Stimulated activated CD8-positive, alpha-beta memory T cell treated with anti-CD3 and anti-CD28 coated beads, Interleukin-4, amount 100 ng/mL, for 1 hour (primary cell): ENCODE measurements at places on chromosomes 16 and 17.

DNA sequence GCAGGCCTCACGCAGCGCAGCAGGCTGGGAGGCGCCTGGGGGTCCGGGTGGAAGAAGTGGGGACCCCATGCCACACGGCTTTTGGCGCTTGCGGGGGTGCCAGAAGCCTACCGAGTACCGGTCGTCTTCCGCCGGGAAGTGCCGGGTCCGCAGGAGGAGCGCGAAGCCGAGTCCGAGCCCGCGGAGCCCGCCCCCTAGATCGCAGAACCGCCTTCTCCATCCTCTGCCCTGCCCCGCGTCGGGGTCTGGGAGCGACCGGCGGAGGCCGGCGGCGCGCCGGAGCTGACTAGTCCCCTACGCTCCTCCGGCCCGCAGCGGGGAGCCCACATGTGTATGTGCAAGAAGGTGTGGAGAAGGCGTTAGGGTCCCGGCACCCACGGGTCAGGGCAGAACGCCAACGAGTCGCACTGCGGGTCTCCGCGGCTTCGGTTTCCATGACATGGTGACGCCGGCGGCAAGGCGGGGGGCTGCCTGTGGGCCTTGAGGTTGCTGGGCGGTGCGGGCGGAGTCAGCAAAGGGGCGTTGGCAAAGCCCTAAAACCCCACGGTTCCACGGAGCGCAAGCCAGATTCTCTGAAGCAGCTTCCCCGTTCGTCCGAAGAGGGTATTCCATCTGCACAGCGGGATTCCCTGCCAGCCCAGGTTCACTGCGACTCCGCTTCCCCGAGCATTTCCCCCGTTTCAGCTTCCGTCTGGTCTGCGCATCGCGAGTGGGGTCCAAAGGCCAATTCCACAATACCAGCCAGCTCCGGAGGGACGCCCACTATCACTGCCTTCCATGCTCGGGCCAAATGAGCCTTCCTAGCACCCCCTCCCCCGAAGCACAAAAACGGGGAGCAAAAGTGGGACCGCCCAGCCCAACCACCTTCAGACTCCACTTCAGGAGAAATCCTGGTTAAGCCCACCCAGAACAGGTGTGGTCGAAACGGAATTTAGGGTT lies 2.3 kb upstream of the LHX1 start:
- DNase-seq: no peak

DNA sequence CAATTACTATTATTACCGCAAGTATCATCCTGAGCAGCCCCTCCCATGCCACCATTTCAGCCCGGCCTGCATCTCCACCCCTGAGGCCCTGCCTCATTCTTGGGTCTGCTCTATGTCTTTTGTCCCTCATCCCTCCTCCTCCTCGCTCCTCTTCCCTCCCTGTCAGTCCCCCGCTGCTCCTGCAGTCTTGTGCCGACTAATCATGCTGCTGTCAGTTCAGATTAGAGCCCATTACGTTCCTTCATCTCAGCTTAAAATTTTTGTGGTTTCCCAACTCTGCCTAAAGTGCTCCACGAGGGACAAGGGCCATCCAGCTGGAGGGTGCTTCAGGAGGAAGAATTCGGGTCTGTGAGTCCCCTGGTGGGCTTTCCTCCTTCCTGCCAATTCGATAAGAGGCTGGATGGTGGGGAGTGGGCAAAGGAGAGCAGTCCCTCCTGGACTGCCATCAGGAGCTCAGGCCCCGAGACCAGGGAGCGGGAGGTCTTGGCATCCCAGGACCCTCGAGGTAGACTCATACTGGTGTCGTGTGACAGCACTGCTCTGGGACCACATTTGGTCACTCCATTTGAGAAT lies 32.9 kb upstream of the GOSR2 start:
- DNase-seq: no peak

DNA sequence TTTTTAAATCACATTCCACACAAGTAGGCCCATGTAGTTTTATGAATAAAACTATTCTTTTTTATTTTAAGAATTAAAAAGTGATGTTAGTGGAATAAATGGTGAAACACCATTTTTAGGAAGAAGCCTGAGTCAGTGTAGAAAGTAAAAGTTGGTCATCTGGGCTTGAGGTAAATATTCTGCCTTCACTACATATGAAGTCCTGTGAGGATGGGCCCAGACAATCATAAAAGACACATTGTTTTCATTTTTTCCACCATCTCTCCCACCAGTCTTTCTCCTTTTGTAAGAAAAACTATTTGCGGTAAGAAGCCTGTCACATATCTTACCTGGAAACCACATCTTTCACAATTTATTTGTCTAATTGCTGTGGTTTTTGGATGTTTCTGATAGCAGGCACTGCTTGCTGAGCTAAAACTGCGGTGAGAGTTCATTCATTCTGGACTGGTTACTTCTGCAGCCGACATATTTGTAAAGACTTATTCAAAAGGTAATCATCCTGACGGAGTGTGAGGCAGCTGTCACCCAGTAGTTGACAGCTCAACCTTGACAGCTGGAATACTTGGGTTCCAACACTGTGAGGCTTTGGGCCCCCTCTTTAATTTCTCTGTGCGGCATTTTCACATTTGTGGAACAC lies 10.6 kb upstream of the RFFL start:
- DNase-seq: no peak

- no peak for DNase-seq
Observed at GRCh38 chr16:14416184-14416583, 213.9 kb downstream of the PARN start.

- no peak for DNase-seq
Observed at GRCh38 chr17:1755252-1755826, 6.5 kb upstream of the SERPINF1 start.

DNA sequence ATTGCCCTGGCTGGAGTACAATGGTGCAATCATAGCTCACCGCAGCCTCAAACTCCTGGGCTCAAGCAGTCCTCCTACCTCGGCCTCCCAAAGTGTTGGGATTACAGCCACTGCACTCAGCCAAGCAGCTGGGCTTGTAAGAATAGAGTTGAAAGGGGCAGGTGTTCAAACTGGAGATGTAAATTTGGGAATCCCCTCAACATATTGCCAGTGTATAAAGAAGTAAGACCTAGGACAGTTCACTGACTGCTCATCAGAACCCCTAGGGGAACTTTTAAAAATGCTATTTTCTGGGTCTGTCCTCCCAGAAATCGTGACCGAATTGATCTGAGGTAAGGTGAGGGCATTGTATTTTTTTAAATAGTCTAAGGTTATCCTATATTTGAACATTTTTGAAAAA lies 8.9 kb upstream of the DNAJA2 start:
- no peak for DNase-seq

DNA sequence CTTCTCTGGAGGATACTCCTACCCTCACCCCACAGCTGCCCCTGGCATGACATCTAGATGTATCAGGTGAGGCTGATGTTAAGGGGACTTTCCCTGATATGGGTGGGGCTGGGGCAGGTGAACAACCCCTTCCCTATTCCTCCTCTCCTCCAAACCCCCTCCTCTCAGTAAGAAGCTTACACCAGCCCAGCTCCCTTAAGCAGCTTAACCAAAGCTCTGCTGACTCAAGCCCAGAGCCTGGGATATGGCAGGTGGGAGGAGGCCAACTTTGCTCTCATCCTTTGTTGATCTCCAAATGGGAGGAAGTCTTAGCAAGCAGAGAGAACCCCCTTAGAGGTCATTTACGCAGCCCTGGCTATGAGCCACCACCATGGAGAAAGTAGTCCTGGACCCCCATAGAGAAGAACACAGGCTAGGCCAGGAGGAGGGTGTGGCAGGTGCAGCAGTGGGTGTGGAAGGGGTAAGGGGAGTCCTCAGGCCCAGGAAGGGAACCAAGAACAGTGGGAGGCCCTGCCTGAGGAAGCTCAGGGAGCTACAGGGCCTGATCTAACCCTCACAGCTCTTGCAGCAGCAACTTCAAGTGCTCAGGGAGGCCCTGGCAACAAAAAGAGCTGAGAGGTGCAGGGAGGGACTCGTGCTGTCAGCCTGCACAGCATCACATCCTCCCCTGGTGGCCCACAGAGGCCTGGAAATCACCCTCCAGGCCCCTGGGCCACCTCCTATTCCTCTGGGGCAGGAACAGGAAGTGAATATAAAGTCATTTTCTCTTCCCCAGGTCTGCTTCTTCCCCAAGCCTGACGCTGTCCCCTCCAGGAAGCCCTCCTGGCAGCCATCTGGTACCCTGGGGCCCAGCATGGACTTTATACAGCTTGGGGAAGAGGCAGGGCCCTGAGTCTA lies 2.9 kb downstream of the UNC119 start:
- DNase-seq: no peak

DNA sequence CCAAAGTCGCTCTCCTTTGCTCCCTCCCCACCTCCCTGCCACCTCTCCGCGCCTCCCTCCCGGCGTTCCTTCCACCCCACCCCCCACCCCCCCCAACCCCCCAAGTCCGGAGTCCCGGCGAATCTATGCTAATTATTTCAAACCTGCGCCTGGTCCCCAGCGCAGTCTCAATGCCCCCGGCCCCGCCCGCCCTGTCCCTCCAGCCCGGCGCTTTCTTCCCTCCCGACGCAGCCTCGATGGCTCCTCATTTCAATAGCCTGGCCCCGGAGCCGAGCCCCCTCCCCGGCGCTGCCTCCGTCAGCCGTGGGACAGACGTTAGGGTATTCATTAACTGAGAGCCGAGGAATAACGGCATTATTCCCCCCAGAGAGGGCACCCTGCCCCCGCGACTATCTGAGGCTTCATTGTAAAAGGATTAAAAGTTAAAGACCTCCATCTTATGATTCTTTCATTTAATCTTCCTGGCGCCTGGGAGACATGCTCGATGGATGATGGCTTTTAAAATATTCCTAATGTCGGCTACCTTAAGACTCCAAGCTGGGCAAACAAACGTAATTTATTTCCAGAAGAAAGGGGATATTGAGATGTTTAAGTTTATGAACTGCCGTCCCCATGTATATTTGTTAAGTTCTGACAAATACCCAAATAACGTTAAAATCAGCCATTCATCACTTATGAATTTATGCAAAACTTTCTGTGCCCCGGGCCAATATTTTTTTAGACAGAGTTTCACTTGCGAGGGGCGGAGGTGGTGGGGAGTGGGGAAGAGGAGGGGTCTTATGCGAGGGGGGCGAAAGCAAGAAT lies 3.4 kb downstream of the NOG start:
- DNase-seq: no peak
